ENCODE measurements at places on chromosomes 7 and 10.

- peak; percentile 15 for DNase-seq
Measured at GRCh38 chr10:89274928-89275327, 23.4 kb upstream of the LIPA start.

DNA sequence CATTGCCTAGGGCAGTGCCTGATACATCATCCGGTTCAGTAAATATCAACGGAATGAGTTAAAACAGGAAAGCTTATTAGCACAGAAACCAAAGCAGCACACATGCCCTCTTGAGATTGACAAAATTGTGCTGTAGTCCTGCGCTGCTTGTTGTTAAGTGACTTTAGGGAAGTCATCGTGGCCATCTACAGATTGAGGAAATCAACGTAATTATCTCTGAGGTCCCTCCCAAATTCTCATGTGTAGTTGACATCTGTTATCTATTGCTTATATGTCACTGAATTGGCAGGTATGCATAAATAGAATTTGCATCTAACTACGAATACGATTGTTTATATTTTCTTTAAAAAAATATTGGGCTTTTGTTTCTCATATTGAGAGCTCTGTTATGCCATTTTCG, 3.5 kb upstream of the GNB2 start:
- no peak for DNase-seq

DNA sequence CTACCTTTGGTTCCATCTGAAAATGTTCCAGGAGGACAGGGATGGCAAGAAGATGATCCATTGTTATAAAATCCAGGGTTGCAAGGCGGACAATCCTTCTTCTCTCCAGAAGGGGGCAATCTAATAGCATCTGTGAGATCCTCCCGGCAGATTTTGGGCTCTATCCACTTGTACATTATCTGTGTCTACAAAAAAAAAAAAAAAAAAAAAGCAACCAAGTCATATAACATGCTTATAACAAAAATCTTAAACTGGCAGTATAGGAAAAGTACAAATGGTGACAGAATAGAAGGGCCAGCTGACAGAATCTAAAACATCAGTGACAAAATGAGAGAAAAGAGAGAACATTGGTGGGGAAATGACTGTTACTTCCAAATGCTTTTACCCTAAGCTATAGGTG, 132.7 kb downstream of the ELAPOR2 start:
- DNase-seq, result peak; percentile 24

- DNase-seq, result no peak
Measured at GRCh38 chr7:36723951-36724664, at the start of gene AOAH. Gene AOAH (minus strand): TSS chr7:36724494. CDS start chr7:36724148, 346 bp downstream.

- no peak for DNase-seq
Measured at GRCh38 chr7:11217848-11218565, 244.3 kb downstream of the PHF14 start.

DNA sequence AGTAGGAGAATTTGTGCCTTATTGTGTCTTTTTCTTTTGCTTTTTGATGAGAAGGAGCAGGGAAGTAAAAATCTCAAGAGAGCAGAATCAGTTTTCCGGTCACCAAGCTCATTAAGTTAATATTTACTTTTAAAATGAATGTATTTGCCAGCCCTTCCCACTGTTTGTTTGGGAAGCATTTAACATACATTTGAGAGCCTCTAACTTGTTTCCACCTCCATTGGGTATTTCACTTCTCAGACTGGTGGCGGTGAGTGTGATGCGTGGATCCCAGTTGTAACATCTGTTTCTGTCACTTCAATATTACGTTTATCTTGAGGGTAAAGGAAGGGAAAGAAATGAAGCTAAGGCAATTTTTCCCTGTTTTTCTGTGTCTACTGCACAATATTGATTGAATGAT, 22.8 kb downstream of the CDK14 start:
- DNase-seq, result no peak

Measured in mammary epithelial cell (primary cell).